Right atrium auricular region (tissue), 2 donors: ENCODE measurements at places on chromosomes 5 and 9. TPM values are rescaled to one million over a fixed set of nuclear protein-coding genes. Genes with fewer than 3 reads are reported as not detected.
A peak's percentile ranks its signal among the peaks of the same experiment; 100 is the strongest.

GRCh38 chr5:41637424-41637823 lies 127.0 kb upstream of the PLCXD3 start:
- no peaks in the 10 kb centered on the region for H3K4me1 ChIP-seq
- no peak for DNase-seq
- H3K27ac ChIP-seq, result no peak overlapping the region
- no peaks in the 10 kb centered on the region for H3K36me3 ChIP-seq
- H3K4me3 ChIP-seq, result no peak overlapping the region
- H3K27me3 ChIP-seq, result no peaks in the 10 kb centered on the region

GRCh38 chr5:36168737-36169136 lies 16.8 kb downstream of the SKP2 start:
- no peaks in the 10 kb centered on the region for H3K4me1 ChIP-seq
- no peak overlapping the region for H3K4me3 ChIP-seq
- H3K27ac ChIP-seq, result no peak overlapping the region
- DNase-seq, result no peak
- peaks cover 50% of the 10 kb centered on the region for H3K36me3 ChIP-seq
- H3K27me3 ChIP-seq, result no peaks in the 10 kb centered on the region

CDH6 gene
- 1.1 TPM for total RNA-seq

DNA sequence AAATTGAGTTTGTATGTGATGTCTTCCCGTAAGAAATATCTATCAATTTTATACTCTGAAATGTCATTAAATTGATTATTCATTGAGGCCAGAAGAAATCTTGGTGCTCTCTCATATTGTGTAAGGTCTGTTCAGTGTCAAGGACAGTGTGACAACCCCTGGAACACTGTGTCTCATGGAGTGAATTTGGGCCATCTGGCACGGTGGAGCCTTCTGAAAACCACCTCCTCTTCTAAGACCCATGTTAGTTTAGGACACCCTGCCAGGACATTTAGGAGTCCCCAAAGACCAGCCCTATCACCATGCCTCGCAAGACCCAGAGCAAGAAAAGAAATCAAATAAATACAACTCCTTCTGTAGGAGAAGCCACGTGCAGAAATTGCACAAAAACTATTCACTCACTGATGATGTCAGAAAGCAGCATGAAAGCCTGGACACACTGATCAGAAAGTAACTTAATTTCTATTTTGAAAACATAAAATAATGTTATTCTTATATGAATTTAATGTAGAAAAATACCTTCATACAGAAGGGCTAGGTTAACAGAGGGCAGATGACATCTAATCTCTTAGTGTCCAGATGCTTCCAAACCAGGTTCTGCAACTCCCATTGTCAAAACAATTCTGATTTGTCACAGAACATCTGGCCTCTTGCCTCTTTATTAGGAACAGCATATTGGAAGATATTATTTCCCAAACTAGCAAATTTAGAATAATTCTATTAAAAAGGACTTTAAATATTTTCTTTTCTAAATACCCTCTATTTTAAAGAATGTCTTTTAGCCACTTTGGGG lies 298.8 kb downstream of the NR2F1-AS1 start:
- no peaks in the 10 kb centered on the region for H3K36me3 ChIP-seq
- no peak overlapping the region for H3K27ac ChIP-seq
- no peak overlapping the region for H3K4me3 ChIP-seq

- DNase-seq, result no peak
- no peak overlapping the region for H3K4me3 ChIP-seq
- H3K27ac ChIP-seq, result no peak overlapping the region
- no peaks in the 10 kb centered on the region for H3K4me1 ChIP-seq
These were observed 13.0 kb upstream of the SUSD3 start for GRCh38 chr9:93045521-93045920.

PCDHGA10 gene
- total RNA-seq, result 3.1 TPM

DBH gene
- not detected for total RNA-seq

DNA sequence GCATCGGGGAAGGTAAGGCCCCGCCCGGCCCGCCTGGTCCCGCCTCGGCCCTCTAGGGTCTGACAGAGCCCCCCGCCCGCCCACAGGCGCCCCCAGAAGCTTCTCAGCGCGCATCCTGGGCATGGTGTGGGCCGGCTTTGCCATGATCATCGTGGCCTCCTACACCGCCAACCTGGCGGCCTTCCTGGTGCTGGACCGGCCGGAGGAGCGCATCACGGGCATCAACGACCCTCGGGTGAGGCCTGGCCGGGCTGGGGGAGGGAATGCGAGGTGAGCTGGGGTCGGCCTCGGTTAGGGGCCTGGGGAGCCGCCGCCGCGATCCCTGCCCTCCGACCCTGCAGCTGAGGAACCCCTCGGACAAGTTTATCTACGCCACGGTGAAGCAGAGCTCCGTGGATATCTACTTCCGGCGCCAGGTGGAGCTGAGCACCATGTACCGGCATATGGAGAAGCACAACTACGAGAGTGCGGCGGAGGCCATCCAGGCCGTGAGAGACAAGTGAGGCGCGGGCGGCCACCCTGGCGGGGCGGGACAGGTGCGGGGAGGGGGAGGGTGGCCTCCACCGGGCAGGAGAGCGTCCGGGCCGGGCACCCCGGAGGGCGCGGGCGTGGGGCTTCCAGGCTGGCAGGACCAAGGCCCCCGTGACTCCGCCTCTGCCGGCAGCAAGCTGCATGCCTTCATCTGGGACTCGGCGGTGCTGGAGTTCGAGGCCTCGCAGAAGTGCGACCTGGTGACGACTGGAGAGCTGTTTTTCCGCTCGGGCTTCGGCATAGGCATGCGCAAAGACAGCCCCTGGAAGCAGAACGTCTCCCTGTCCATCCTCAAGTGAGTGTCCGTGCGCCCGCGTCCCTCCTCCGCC lies 7.1 kb downstream of the LRRC26 start:
- no peaks in the 10 kb centered on the region for H3K36me3 ChIP-seq
- H3K4me1 ChIP-seq, result peaks cover 39% of the 10 kb centered on the region
- peaks cover 82% of the 10 kb centered on the region for H3K27me3 ChIP-seq
- peak overlapping the region; percentile 21 for H3K4me3 ChIP-seq
- H3K27ac ChIP-seq, result no peak overlapping the region

WNT8A gene
- not detected for total RNA-seq

GRCh38 chr5:139402561-139403158 lies 1.2 kb downstream of the SPATA24 start:
- no peaks in the 10 kb centered on the region for H3K27me3 ChIP-seq
- no peaks in the 10 kb centered on the region for H3K36me3 ChIP-seq
- H3K4me3 ChIP-seq, result no peak overlapping the region
- peaks cover 4% of the 10 kb centered on the region for H3K4me1 ChIP-seq

DNA sequence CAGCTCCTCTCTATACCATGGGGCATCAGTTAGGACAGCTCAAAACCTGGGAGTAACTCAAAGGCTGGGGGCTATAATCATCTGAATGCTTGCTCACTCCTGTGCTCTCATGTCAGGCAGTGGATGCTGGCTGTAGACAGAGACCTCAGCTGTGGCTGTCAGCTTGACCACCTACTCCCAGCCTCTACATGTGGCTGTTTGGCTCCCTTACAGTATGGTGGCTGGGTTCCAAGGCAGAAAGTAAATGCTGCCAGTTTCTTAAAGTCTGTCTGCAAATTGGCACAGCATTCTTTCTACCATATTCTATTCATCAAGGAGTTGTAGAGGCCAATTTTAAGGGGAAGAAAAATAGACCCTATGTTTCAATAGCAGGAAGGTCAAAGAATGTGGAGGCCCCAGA lies 66.9 kb downstream of the TMC1 start:
- no peak for DNase-seq
- no peak overlapping the region for H3K27ac ChIP-seq
- no peaks in the 10 kb centered on the region for H3K27me3 ChIP-seq
- no peak overlapping the region for H3K4me3 ChIP-seq

FTMT gene
- not detected for total RNA-seq

KLHL3 gene
- total RNA-seq, result 38.2 TPM

RAD17 gene
- 9.3 TPM for total RNA-seq

NCBP1 gene
- 14.1 TPM for total RNA-seq

- no peaks in the 10 kb centered on the region for H3K27me3 ChIP-seq
- no peaks in the 10 kb centered on the region for H3K36me3 ChIP-seq
- DNase-seq, result no peak
- no peak overlapping the region for H3K27ac ChIP-seq
These were observed 6.3 kb downstream of the TYRP1 start for GRCh38 chr9:12699529-12699928.

C6 gene
- total RNA-seq, result 54.4 TPM

- no peak for DNase-seq
- no peak overlapping the region for H3K27ac ChIP-seq
- no peaks in the 10 kb centered on the region for H3K36me3 ChIP-seq
- H3K27me3 ChIP-seq, result no peaks in the 10 kb centered on the region
- no peak overlapping the region for H3K4me3 ChIP-seq
These were observed 74.9 kb downstream of the ZNF618 start for GRCh38 chr9:113951032-113951372.

ISOC1 gene
- 45.9 TPM for total RNA-seq

IGFBPL1 gene
- total RNA-seq, result 2.8 TPM

CCL21 gene
- total RNA-seq, result 26.5 TPM

GRCh38 chr5:32343058-32343672 lies 30.4 kb upstream of the MTMR12 start:
- no peaks in the 10 kb centered on the region for H3K27me3 ChIP-seq
- H3K4me1 ChIP-seq, result no peaks in the 10 kb centered on the region
- H3K4me3 ChIP-seq, result no peak overlapping the region
- DNase-seq, result no peak
- no peaks in the 10 kb centered on the region for H3K36me3 ChIP-seq

DNA sequence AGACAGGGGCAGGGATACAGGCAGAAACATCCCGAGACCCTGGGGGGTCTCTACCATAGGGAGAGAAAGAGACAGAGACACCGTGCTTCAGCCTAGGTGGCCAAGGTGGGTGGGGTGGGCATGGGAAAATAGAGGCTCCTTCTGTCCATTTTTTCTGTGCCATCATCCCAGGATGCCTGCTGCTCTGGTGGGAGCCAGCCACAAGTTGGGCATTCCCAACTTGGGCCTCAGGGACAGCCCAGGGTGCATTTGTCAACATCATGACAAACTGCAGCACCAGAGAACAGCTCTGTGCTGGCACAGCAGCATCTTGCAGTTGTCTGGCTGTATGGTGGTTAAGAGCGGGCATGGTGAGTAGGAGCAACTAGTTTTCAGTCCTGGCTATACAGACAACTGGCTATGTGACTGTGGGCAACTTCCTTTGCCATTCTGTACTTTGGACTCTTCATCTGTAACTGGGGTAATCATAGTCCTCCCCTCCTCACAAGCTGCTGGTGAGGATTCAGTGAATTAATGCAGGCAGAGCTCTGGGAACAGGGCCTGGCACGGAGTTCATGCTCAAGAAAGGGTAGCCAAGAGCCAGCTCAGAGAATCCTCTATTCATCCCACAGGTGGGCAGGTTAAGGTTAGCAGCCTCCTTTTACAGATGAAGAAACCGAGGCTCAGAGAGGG lies 100.4 kb downstream of the RGS3 start:
- no peak for DNase-seq
- no peaks in the 10 kb centered on the region for H3K4me1 ChIP-seq
- no peak overlapping the region for H3K4me3 ChIP-seq

DNA sequence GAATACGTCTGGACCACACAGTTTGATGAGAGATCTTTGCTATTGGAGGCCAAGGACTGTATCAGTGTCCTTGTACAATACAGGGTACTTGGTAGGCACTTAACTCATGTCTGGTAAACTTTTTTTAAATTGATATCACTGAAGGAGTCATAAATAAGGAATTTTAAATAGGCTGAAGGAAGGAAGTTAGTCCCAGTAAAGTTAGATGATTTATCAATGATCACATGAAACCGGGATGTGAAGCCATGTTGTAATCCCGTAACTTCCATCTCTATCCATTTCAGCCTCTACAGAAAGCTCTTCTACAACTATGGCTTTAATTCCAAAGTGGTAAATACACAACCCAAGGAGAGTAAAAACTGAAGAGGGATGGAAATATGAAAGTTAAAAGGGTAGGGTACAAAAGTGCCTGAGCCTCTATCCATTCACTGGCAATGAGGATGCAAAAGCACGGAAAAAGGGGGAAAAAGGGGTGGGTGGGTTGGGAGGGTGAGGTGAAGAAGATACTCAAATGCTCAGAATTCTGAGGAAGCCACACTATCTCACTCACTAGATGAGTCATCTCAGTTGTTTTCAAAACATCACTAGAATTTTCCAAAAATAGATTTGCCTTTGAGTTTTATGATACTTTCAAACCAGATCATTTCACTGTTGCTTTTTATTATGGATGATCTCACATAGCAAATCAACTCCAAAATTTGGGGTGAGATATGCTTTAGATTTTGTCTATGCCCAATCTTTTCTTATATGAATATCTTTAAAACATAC lies 1053.5 kb downstream of the NR2F1-AS1 start:
- H3K4me3 ChIP-seq, result no peak overlapping the region
- DNase-seq, result no peak
- no peaks in the 10 kb centered on the region for H3K36me3 ChIP-seq
- H3K27me3 ChIP-seq, result no peaks in the 10 kb centered on the region
- H3K4me1 ChIP-seq, result no peaks in the 10 kb centered on the region
- no peak overlapping the region for H3K27ac ChIP-seq

ZNF367 gene
- 1.2 TPM for total RNA-seq

FRMD3 gene
- 77.5 TPM for total RNA-seq

DNA sequence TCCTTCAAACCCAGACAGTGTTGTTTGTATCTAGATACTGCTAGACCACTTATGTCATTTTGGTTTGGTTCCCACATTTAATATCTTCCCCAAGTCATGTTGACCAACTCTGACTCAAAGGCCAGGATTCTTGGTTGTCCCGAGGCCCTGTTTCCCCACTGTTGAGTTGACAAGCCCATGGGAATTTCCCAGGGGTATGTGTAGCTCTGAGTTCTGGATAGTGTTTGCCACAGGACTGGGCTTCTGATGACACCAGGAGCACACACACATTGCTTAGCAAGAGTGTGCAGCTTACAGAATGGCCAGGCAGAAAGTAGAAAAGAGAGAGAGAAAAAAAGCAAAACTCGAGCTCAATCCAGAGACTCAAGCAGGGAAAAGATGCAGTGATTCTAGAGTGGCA lies 214.4 kb downstream of the NXNL2 start:
- DNase-seq, result peak; percentile 77
- H3K27ac ChIP-seq, result peak overlapping the region; percentile 72
- peaks cover 37% of the 10 kb centered on the region for H3K4me1 ChIP-seq
- H3K27me3 ChIP-seq, result no peaks in the 10 kb centered on the region

IL33 gene
- total RNA-seq, result 21.3 TPM
